CD4-positive, alpha-beta T cell treated with Interleukin-6 at 100 ng/mL for 8 hours (primary cell): ENCODE measurements at places on chromosomes 1 and 21.
A peak's percentile ranks its signal among the peaks of the same experiment; 100 is the strongest.

DNA sequence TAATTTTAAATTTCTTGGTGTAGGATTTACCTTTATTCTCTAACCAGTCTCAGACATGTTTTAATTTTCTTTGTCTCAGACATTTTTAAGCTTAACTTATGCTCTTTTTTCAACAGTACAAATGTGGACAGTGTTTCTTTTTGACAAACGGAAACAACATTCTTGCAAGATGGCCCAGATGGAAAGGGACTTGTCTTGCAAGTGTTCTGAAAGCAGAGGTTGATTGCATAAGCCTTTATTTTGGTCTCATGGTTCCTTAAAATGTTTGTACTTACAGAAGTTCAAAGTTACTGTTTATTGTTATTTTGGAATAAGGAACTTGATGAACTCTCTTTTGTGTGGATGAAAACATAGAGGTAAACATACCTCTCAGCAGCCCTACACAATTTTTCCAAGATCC lies 22.9 kb downstream of the SMAP2 start:
- no peak for DNase-seq

GRCh38 chr1:26017606-26018005 lies 4.0 kb upstream of the EXTL1 start:
- DNase-seq = no peak

DNA sequence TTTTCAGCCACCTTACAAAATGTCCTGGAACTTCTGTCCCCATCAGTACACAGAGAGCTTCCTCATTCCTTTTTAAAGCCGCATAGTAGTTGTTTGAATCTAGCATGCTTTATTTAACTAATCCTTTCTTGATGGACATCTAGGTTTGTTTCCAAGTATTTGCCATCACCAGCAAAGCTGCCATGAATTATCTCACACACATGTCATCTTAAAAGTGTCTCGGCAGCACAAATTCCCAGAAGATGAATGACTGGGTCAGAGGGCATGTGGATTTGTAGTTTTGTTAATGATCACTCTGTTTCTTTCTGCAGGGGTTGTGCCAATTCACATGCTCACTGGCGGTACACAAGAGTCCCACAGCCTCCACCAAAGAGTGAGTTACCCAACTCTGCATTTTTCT lies 68.3 kb downstream of the CLIC6 start:
- DNase-seq = no peak

GRCh38 chr1:12458571-12458970 lies 159.4 kb downstream of the DHRS3 start:
- peak; percentile 15 for DNase-seq

- peak; percentile 38 for DNase-seq
Measured at GRCh38 chr1:28243685-28244311, 7.9 kb downstream of the ATP5IF1 start.
